ENCODE measurements at places on chromosomes 6 and 20. TPM values are rescaled to one million over a fixed set of nuclear protein-coding genes. Genes with fewer than 3 reads are reported as not detected.

DNA sequence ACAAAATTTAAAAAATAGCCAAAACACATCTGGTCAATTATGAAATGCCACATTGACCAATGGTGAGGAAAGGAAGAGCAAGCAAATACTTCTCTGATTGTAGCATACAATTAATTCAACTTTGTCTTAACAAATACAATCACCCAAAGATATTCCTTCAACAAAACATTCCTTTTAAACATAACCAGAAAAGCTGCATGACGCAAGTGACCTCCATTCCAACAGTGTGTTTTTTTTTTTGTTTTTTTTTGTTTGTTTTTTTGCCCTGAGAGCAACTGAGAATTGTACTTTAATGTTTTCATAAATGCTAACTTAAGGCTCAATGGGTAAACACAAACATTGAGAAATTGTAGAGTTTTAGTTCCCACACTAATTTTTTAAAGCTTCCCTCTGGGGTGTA, 184.4 kb downstream of the PTPRK start:
- DNase-seq, result no peak

GRCh38 chr20:48875914-48876240, 45.6 kb upstream of the ARFGEF2 start:
- DNase-seq, result no peak

Gene SLC23A2
- polyA plus RNA-seq, result 14.4 TPM

Gene IL17A
- not detected for polyA plus RNA-seq
